Non-pigmented ciliary epithelial cell (primary cell): ENCODE measurements at places on chromosomes 12 and 14.

- no peak for DNase-seq
Measured at GRCh38 chr12:77213319-77213718, 147.9 kb upstream of the E2F7 start.

DNA sequence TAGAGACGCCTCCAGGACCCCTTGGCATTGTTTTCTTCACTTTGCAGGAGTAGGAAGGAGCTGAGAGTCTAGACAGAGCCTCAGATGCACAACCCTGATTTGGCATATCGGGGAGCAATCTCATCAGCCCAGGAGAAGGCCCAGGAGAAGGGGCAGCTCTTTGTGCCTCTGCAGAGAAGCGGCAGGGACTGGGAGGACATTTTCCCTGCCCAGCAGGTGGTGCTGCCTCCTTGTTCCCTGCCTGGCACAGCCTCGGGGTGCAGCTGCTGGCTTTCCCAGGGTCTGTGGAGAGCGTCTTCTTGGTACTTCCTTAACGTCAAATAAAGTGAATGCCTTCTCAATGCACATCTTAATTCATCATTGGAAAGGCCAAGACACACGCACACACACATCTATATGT, 419.5 kb downstream of the TMEM121 start:
- no peak for DNase-seq

GRCh38 chr14:63267171-63267570, 51.6 kb downstream of the GPHB5 start:
- DNase-seq, result no peak

DNA sequence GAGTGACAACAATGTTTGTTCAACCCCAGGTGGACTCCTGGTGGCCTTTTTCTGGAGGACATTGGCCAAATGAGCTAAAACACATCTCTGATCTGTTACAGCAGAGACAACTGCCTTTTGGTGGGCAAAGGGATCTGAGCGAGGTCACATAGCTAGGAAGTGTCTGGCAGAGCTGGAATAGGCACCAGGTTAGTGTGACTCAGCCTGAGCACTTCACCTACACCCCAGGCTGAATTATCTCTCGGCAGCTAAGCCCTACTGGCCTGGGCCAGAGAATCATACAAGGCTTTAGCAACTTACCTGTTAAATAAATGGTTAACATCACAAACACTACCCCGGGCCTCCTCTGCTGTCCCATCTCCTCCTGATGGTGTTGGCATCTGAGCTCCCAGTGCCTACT, 50.2 kb upstream of the HSPB8 start:
- DNase-seq, result no peak
